Suppressor macrophage treated with lipopolysaccharide for 1 hour (primary cell): ENCODE measurements at places on chromosomes 12 and 14.

- peak; percentile 49 for DNase-seq
Observed at GRCh38 chr12:25276199-25276937, 25.6 kb upstream of the KRAS start.

DNA sequence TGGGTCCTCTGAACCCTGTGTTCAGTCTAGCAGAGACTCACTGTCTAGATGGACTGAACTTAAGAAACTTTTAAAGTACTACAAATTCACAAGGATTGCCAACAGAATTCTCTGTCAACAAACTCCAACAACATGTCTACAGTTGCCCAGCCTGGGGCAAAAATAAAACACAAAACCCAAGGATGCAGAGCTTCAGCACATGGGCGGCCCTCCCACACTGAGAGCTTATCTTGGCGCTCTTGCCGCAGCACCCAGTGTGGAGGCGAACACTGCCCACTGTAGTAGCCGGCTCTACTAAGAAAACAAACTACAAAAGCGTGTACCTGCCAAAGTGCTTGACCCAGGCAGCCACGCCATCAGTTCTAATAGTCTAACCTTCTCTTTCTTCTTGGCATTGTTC is 66.7 kb downstream of the PTPN21 start:
- no peak for DNase-seq

DNA sequence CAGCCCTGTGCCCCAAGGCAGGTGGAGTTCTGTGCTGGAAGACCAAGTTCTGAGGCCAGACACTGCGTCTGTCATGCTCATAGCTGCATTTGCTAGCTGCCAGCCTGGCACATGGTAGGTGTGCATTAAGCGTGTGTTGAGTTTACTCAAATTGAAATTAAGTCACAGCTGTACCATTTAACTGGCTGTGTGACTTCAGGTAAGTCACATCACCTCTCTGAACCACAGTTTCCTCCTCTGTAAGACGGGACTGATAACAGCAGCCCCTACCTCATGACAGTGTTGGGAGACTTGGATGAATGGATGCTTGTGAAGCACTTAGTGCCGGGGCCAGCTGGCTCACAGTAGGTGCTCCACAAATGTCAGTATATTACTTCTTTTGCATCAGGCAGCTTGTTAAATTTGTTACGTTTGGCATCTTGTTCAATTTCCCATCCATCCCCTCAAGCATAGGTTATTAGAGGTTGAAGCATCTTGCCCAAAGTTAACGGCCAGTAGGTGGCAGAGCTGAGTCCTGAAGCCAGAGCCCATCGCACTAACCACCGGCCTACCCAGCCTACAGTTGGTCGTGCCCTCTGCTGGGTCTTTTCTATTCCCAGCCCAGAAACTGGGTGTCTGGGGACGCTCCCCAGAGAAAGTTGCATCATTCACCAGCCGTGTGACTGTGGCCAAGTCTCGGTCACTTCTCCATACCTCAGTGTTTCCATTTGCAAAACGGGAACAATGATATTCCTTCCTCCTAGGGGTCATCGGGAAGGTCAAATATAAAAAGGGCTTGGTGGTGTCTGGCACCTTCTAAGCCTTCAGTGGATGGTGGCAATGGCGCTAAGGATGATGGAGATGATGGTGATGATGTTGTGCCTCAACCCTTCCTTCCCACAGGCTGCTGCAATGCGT is 4.5 kb downstream of the DAO start:
- DNase-seq = peak; percentile 93

DNA sequence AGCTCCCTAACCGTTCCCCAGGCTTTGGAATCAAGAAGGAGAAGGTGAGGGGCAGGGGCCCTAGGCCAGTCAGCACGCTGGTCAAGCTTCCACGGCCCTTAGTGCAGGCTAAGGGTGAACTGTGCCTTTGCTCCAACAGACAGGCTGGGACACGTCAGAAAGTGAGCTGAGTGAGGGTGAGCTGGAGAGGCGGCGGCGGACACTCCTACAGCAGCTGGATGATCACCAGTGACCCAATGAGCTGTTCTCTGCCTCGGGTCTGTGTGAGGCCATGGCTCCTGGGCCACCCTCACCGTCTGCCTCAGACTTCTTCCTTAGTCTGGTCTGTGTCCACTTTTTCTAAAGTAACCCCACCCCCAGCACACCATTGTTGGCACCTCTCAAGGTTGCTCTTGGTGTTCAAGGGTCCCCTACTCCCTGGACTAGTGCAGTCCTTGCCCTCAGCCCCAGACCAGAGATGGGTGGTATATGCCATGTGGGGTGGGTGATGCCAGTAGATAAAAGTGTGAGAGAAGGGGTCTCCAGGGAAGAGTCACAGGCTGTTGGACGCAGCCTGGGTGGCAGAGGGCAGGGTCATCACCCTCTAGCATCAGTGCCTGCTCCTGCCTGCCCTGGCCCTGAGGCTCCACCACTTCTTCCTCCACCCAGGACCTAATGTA is 20.7 kb downstream of the PRPF40B start:
- DNase-seq = no peak

GRCh38 chr14:69387311-69387710 is 10.8 kb downstream of the ERH start:
- no peak for DNase-seq

DNA sequence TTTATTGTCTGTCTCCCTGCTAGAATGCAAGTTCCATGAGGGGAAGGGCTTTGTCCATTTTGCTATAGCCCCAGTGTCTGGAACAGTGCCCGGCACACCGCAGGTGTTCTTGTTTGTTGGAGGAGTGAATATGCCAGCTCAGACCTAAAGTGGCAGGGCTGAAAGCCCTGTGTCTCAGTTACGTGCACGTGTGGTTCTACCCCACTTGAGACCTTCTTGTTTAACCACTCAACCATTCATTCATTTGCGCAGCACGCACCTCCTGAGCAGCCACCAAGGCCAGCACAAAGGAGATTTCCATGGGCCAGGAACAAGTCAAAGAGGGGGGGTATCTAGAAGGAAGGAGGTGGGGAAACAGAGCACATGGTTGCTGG is 338.0 kb upstream of the FKBP4 start:
- DNase-seq = no peak

GRCh38 chr14:67526676-67527459 is 6.2 kb upstream of the PLEKHH1 start:
- peak; percentile 69 for DNase-seq

GRCh38 chr12:24109381-24110039 is 160.0 kb upstream of the SOX5 start:
- peak; percentile 36 for DNase-seq

GRCh38 chr14:89143595-89143994 is 273.4 kb downstream of the FOXN3 start:
- no peak for DNase-seq

DNA sequence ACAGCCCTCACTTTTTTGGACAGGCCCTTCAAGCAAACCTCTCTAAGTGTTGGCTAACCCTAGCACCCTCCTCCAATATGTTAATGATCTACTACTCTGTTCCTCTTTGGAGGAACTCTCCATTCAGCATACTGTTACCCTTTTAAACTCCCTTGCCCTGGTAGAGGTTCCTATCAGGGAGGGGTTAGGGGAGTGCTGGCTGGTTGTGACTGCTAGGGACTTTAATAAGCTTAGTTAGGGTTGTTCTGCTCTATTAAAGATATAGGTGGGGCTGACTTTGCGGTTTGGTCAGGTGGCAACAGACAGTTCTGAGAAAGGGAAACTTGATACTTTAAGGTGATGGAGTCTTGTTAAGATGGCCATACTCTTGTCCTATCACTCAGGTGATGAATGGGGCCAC is 301.5 kb upstream of the FBXO33 start:
- no peak for DNase-seq

DNA sequence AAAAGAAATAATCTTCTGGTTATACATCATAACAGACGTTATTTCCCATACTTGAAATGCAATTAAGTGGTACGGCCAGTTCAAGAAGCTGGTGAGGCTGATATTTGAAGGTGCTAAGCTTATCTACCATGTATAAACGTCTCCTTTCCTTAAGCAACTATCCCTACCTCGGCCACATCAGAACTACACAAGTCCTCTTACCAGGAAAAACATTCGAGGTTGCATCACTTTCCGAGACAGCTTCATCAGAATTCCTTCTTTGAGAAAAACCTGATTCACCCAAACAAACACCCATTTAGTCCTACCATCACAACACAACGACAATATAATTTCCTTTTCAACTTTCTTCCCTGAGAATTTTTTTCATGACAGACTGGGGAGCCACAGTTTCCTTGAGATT is 33.9 kb upstream of the NR2C1 start:
- DNase-seq = no peak

GRCh38 chr12:2385529-2385928 is 332.7 kb downstream of the CACNA1C start:
- no peak for DNase-seq

- DNase-seq = no peak
Observed at GRCh38 chr12:58930770-58931324, 10.5 kb upstream of the LRIG3 start.

- DNase-seq = peak; percentile 30
Observed at GRCh38 chr12:3205742-3206519, 128.8 kb downstream of the TSPAN9 start.

- DNase-seq = no peak
Observed at GRCh38 chr14:60313093-60313492, 64.1 kb downstream of the PPM1A start.

DNA sequence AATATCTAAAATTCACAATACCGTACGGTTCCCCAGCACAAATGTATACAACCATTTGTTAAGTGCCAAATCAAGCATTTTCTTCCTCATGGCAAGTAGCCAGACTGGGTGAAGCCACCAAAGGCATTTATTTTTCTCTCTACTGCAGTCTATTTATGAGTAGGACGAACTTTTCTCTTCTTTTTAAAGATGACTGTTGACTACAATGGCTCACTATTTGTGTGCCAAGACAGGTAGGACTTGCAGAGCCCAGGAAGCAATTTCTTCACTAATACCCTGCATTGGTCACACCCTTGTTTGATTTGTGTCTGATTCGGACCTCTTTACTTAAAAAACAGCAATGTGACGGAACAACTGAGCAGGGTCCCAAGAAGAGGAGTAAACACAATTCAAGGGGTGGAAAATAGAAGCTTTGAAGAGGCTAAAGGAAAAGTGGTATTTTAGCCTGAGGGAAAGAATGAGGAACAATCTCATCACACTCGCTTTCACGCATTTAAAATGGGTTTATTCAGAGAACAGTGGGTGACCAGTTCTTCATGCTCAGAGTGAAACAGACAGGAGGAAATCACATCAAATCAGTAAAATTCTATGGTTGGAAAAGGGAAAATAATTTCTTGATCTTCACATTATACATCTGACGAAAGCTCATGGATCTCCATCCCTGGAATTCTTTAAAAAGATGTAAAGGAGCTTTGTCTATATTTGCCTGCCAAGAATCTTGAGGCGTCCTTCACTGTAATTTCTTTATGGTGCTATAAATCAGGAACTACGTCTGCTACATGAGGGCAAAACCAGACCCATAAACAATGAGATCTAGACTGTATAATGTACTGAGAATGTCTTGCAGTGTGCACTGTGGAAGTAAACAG is 183.8 kb downstream of the PPM1H start:
- DNase-seq = no peak

- peak; percentile 76 for DNase-seq
Observed at GRCh38 chr12:117060246-117060928, 38.8 kb downstream of the TESC start.

DNA sequence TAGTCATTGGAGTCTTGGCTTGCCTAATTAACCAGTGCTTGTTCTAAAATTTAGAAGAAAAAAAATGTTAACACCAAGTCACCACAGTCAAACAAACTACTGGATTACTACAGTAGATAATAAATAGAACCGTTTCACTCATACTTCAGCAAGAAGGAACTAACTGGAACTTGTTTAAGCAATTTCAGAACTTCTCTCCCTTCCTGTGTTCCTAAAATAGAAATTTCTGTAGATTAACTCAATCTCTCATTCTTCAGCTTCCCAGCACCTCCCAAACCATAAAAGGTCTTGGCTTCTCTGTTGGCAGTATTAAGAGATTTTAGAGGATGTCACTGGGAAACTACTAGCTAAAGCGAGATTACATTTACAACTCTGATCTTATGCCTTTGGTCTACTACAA is 18.6 kb downstream of the GNS start:
- peak; percentile 73 for DNase-seq

- DNase-seq = no peak
Observed at GRCh38 chr14:88975043-88975830, 150.8 kb downstream of the TTC8 start.

DNA sequence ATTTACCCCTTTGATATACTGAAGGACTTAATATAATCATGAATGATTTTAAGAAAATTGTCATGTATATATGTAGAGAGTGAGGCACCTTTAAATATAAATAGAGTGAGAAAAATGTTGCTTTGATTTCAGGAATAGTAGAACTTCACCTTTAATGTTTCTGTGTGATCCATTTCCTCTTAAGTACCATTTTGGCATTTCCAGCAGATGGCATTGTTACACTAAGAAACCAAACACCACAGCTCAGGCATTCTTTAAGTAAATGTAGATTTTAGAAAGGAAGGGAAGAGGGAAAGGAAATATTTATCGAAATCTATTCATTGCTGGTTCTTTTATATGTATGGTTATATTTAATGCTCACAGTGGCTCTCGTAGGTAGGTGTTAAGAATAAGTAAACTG is 556.7 kb upstream of the FBXO33 start:
- peak; percentile 1 for DNase-seq

- no peak for DNase-seq
Observed at GRCh38 chr14:88698651-88699050, 94.1 kb downstream of the EML5 start.

DNA sequence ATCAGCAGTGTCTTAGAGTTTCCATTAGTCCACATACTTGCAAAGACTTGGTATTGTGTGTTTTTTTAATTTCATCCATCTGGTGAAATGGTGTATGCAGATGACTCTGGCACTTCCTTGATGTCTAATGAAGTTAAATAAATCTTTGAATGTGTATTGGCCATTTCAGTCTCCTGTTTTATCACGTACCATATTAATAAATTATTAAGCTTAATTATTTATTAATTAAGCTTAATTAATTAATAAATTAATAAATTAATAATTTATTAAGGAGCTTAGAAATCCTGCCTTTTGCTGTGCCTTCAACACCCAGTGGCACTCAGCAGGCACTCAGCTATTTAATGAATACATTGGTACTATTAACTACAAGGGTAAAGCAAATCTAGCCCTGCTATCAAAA is 18.2 kb downstream of the PDZRN4 start:
- DNase-seq = no peak

DNA sequence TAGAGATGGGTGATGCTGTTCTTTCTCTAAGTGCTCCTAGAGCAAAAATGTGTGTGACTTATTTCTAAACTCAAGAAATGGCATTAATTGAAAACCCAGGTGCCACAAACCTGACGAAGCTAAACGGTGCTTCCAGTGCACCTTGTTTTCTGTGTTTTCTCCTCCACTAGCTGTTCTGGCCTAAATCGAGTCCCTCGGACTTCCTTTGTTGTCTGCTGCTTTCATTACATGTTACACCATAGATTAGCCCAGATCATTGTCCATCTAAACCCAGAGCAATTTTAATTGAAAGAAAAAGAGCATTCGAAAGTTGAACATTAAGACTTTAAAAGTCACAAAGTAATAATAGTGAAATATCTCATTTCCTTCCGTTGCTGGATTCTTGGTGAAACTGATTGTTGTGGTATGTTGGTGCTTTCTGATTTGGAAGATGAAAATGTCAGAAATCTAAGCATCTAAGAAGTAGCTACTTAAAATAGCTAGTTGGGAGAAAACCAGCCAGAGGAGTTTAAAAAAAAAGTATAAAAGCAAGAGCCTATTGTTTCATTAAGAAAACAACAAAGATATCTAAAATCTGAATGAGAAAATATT is 219.6 kb upstream of the G2E3 start:
- DNase-seq = no peak
